ENCODE measurements at places on chromosomes 5 and 9.
A peak's percentile ranks its signal among the peaks of the same experiment; 100 is the strongest.

- no peak for DNase-seq
Observed at GRCh38 chr9:32533336-32533735, 7.3 kb upstream of the RIGI start.

GRCh38 chr5:57299986-57300385, 126.1 kb downstream of the GPBP1 start:
- DNase-seq, result no peak

DNA sequence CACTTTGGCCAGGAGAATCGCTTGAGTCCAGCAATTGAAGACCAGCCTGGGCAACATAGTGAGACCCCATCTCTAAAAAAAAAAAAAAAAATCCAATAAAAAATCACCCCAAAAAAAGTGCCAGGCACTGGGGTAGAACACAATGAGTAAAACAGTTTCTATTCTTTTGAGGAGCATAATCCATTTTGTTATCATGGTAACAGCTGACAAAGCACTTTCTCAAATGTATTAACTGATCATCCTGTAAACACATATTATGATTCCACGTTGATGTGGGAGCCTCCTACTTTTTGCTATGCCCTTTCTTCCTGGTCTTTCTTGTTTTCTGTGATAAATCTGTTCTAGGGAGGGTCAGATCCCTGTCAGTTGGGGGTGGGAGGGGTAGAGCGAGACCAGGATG, 20.7 kb upstream of the FAM13B start:
- DNase-seq, result no peak

DNA sequence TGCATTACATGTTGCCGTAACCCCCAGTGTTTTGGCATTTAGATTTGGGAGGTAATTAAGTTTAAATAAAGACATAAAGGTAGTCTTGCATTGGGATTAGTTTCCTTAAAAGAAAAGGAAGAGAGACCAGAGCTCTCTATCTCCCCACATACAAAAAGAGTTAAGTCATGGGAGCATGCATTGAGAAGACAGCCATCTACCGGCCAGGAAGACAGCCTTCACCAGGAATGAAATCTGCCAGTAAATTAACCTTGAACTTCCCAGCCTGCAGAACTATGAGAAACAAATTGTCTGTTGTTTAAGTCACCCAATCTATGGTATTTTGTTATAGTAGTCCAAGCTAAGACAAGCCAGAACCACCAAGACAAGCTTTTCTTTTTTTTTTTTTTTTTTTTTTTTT, 567.0 kb upstream of the CDH18 start:
- DNase-seq, result no peak

DNA sequence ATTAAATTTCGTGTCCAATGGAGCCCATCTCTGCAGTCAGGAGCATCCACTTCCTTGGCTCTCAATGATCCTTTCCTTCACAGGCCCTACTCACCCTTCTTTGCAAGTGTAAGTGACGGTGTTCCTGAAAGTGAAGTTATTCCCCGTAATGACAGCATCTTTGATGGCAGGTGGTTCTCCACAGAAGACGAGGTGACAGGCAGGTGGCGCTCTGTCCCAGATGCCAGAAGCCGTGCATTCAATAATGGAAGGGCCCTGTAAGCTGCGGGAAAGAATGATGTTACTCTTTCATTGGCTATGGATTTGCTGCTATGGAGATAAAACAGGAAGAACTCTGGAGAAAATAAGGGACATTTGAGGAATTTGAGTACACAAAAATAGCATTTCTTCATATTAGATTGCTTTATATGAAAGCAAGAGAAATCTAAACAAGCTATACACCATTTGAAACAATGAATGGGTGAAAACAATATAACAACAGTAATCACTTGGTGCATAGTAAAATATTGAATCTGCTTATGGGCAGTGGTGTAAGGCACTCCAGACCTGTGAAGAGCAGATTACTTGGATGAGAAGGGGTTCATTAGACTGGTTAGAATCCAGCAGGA, 89.9 kb upstream of the TXNDC8 start:
- peak; percentile 59 for DNase-seq

GRCh38 chr5:53237876-53238275, 128.3 kb upstream of the MOCS2 start:
- no peak for DNase-seq

DNA sequence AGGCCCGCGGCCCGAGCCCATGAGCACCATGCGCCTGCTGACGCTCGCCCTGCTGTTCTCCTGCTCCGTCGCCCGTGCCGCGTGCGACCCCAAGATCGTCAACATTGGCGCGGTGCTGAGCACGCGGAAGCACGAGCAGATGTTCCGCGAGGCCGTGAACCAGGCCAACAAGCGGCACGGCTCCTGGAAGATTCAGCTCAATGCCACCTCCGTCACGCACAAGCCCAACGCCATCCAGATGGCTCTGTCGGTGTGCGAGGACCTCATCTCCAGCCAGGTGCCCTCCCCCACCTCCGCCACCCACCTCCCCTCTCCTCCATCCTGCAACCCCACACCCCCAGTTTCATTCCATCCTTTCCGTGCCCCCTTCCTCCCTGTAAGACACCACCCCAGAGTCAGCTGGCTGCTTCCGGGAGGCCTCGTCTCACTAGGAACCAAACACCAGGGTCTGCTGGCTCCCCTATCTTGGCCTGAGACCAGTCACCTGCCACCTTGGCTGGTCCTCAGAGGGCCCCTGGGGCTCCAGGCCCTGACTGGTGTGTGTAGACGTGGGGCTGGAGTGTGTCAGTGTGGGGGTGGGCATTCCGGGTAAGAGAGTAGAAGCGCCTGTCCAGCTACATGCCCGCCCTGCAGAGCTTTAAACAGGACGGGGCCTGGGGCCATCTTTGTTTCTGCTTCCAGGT, 655 bp downstream of the GRIN1 start:
- no peak for DNase-seq

DNA sequence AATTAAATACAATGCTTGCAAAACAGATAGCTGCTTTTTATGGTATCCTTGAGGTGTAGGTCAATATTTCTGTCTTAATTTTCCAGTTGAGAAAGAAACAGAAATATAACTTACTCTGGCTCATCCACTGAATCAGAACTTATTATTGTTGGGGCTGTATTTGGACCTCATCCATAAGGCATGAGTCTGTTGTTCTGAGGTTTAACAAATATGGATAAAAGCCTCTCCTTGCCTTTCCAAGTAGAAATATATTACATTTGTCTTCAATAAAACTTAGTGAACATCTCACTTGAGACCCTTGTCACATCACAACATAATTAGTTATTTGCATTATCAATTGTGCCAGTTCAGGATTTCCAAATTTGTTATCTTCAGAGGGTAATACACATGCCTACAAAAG, 525.8 kb downstream of the AGTPBP1 start:
- no peak for DNase-seq

DNA sequence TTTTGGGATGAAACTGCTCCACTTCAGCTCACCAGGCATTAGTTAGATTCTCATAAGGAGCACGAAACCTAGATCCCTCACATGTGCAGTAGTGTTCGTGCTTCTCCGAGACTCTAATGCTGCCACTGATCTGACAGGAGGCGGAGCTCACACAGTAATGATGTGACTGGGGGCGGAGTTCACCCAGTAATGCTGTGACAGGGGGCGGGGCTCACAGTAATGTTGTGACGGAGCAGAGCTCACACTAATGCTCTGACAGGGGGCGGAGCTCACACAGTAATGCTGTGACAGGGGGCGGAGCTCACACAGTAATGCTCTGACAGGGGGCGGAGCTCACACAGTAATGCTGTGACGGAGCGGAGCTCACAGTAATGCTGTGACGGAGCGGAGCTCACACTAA, 27.1 kb upstream of the LRRC14B start:
- DNase-seq, result no peak

DNA sequence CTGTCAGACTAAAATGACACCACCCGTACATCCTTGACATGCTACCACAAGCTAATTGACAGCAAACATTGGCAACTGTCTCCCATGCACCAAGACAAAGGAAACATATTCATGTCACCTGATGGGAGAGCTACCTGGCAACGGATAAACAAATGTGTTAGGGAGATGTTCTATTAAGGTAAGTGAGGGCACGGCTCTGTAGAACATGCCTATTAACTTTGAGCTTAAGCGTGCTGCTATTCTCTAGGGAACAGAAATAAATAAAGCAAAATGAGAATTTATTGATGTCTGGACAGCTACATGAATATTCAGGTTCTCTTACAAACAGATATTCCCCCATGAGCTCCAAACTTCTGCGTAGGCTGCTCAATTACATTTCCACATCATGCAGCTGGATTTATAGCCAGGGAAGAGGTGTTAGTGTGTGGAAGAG, 361.4 kb upstream of the RFX3 start:
- no peak for DNase-seq

DNA sequence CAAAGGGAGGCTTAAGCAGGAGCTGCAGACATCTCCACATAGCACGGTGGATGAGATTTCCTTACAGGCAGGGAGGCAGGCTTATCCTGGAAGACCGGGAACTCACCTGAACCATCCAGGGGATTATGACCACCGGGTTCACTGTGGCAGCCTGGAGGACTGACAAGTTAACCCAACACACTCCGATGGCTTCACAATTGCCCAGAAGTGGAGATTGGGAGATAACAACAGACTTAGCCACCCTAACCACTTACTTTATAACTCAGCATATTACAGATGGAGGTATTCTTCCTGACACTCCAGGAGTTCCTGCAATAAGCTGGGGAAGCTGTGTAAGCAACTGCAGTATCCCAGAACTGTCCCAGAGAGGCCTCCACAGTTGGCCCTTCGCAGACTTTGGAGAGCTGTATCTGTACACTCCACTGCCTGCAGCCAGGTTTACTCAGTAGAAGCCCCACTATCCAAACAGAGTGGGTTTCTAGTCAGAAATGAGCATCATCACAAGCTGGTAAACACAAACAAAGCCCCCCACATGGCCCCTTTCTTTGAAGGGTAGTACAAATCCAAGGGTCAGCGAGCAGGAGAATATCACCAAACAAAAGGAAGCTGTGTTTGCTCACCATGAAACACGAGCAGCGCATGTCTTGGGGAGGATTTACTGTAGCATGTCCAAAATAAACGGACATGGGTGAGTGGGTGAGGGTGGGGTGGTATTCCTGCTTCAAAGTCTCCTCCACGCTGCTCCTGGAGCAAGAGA, 462.2 kb downstream of the RASEF start:
- peak; percentile 30 for DNase-seq

- DNase-seq, result no peak
Observed at GRCh38 chr5:78353520-78353919, 6.9 kb upstream of the SCAMP1 start.

DNA sequence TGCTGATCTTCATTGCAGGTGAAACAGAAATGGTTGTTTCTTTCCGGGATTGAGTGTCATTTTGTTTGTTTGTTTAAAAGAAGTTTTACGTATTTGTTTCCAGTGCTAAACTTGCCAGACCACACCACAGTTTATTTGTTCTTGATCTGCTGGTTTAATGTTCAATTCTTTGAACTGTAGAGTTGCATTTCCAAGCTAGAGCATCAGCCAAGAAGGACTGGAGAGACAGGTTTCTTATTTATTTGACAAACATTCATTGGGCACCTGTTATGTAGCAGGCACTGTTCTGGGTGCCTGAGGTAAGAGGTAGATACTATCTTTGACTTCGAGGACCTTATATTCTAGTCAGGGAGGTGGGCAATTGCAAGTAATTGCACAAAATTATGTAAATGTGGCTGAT, 45.0 kb downstream of the MCCC2 start:
- DNase-seq, result no peak

DNA sequence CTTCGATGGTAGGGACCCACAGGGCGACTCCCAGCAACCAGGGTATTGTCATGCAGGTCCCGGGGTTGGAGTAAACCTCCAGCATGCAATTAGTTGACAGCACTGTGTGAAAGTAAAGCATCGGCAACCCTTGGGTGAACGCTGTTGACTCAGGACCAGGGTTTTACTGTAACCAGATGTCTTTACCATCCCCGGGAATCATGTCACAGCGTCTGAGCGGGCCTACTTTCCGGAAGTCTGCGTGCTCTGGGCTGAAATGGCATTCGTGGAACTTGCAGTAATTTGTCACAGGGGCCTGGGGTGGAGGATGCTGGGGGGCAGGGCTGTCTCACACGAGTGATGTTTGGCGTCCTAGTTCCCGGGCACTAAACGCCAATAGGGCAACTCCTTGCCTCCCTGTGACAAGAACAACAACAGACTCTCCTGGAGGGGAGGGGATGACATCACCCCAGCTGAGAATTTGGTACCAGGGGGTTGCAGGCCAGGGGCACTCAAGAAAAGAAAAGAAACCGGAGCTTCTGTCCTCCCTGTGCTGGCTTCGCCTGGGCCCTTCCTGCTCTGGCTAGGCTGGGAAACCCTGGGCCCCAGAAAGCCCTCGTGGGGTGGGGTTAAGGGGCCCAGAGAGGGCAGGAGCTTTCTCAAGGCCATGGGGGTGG, 10.1 kb upstream of the UBAC1 start:
- DNase-seq, result no peak

DNA sequence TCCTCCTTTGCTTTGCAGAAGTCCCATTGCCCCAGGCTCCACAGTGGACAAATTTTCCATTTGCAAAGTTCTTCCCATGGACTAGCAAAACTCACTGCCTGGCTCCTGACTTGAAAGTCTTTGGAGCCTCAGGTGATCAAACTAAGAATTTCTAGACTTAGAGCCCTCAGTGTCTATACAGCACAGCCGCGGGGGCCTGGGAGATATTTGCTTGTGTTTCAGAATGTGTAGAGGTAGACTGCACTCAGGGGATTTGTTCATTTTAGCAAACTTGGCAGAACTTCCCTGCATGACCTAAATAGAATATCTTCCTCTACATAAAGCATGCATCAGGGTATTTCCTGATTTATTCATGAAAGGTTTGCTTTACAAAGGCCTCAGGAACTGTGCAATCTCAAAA, 384.2 kb upstream of the ZNF462 start:
- DNase-seq, result no peak

DNA sequence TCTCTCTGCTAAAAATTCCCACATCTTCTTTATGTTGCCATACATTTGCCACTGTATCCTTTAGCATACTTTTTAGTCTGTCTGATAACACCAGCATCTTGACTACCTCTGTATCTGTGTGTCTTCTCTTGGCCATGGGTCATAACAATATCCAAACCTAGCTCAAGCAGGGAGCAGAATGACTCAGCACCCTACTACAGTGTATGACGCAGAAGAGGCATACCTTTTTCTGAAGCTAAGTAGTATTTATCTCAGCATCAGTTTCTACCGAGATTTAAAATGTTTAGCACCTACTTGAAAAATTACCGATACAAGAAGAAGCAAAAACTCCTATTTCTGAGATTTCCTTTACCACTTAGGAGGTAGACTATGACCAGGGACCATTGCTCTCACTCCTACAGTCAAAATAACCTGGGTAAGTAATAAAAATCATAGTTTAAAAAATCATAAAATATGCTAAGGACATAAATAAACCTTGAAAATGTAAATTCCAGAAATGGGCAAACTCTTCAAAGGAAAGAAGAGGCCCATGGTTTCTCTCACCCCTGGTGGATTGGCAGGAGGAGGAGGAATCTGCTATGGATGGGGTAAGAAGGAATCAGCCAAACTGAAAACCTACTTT, 286.5 kb downstream of the MAST4 start:
- DNase-seq, result no peak

Data from femur (tissue), 1 donor.